ENCODE measurements at places on chromosomes 6 and 20. TPM values are rescaled to one million over a fixed set of nuclear protein-coding genes. Genes with fewer than 3 reads are reported as not detected.
A peak's percentile ranks its signal among the peaks of the same experiment; 100 is the strongest.

- no peak for DNase-seq
- H3K27ac ChIP-seq: no peak overlapping the region
- no peaks in the 10 kb centered on the region for H3K27me3 ChIP-seq
- H3K4me3 ChIP-seq: no peak overlapping the region
- H3K4me1 ChIP-seq: no peaks in the 10 kb centered on the region
- no peaks in the 10 kb centered on the region for H3K36me3 ChIP-seq
Measured at GRCh38 chr6:167056370-167056769, 57.2 kb downstream of the CEP43 start.

GRCh38 chr20:61419501-61419900 is 167.4 kb downstream of the CDH4 start:
- H3K27me3 ChIP-seq: no peaks in the 10 kb centered on the region
- H3K4me3 ChIP-seq: no peak overlapping the region
- H3K36me3 ChIP-seq: no peaks in the 10 kb centered on the region

- H3K36me3 ChIP-seq: no peaks in the 10 kb centered on the region
- peaks cover 29% of the 10 kb centered on the region for H3K4me1 ChIP-seq
- H3K27me3 ChIP-seq: no peaks in the 10 kb centered on the region
Measured at GRCh38 chr6:39239527-39240154, 10.4 kb upstream of the KCNK5 start.

DNA sequence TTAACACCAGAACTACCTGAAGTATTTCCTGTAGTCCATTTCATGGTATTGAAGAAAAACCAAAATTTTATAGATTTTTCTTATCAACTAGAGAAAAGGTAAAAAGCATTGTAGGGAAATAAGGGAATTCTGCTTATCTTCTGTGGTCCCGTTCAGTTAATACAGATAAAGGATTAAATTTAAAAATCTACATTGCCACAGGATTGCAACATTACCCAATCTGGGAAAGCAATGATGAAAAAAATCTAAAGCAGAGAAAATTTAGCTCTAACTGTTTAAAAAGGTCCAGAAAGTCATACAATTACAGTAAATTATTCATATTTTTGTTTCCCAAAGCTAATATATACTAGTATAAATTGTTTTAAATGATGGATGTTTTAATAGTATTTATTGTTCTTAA is 18.0 kb downstream of the POLH start:
- DNase-seq: no peak
- H3K4me3 ChIP-seq: no peak overlapping the region
- no peaks in the 10 kb centered on the region for H3K27me3 ChIP-seq
- no peaks in the 10 kb centered on the region for H3K4me1 ChIP-seq
- peaks cover 53% of the 10 kb centered on the region for H3K36me3 ChIP-seq

Gene SULF2
- total RNA-seq: 73.0 TPM

DNA sequence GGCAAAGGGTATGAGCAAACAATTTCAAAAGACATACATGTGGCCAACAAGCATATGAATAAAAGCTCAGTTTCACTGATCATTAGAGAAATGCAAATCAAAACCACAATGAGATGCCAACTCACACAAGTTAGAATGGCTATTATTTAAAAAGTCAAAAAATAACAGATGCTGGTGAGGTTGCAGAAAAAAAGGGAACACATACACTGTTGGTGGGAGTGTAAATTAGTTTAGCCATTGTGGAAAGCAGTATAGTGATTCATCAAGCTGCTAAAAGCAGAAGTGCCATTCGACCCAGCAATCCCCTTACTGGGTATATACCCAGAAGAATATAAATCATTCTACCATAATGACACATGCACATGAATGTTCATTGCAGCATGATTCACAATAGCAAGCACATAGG is 6.7 kb upstream of the KHDC1L start:
- no peak overlapping the region for H3K27ac ChIP-seq
- H3K27me3 ChIP-seq: no peaks in the 10 kb centered on the region
- no peaks in the 10 kb centered on the region for H3K36me3 ChIP-seq

Gene GPLD1
- total RNA-seq: 2.7 TPM

GRCh38 chr20:52760791-52761190 is 211.4 kb upstream of the TSHZ2 start:
- no peak overlapping the region for H3K27ac ChIP-seq
- no peaks in the 10 kb centered on the region for H3K27me3 ChIP-seq
- H3K36me3 ChIP-seq: no peaks in the 10 kb centered on the region
- no peak for DNase-seq

DNA sequence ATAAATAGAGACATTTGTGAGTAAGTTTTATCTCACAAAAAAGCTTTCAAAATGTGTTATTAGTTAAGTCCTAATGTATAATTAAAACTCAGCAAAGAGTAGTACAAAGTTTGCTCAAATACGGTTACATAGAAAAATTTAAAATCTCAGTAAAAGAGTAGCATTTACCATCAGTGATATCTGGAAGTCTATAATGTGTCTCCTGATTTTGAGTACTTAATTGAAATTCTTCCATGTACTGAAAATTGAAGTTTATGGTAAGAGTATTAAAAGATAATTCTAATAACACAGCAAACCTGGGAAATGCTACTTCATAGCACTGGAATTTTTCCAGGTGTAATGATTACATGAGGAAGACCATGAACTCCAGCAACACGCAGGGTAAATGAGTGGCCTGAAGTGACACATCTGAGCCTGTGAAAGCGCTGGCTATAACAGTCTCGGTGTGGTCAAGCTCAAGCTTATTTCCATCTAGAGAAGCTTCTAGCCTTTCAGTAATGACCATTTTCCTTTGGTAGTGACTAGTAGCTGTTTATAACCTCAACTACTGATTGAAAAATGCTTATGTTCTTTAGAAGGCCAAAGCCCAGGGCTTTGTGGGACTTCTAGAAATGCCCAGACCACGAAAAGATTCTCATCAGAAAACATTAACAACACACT is 203.2 kb downstream of the ISM1 start:
- no peak for DNase-seq
- H3K4me3 ChIP-seq: no peak overlapping the region
- no peak overlapping the region for H3K27ac ChIP-seq
- H3K4me1 ChIP-seq: no peaks in the 10 kb centered on the region
- H3K27me3 ChIP-seq: no peaks in the 10 kb centered on the region

DNA sequence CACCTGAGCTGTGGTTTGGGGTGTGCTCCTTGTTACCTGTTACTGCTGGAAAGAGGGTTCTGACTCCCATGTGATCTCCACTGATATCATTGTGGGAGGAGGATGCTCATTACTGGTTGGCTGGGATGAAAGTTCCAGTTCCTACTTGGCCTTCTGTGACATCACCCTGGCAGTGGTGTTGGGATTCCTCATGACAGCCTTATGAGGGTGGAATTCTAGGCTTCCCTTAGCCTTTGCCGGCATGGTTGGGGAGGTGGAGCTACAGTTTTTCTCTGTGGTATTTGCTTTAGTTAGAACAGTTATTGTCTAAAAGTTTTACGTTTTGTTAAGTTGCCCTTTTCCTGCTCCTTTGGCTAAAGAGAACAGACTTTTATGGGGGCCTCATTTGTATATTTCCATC is 112.1 kb downstream of the AFG1L start:
- no peak for DNase-seq
- H3K36me3 ChIP-seq: peaks cover 18% of the 10 kb centered on the region
- no peak overlapping the region for H3K27ac ChIP-seq
- H3K4me1 ChIP-seq: no peaks in the 10 kb centered on the region

- no peak overlapping the region for H3K27ac ChIP-seq
- no peak overlapping the region for H3K4me3 ChIP-seq
- H3K4me1 ChIP-seq: no peaks in the 10 kb centered on the region
- no peaks in the 10 kb centered on the region for H3K27me3 ChIP-seq
- no peaks in the 10 kb centered on the region for H3K36me3 ChIP-seq
Measured at GRCh38 chr6:107221519-107221918, 106.2 kb upstream of the BEND3 start.

DNA sequence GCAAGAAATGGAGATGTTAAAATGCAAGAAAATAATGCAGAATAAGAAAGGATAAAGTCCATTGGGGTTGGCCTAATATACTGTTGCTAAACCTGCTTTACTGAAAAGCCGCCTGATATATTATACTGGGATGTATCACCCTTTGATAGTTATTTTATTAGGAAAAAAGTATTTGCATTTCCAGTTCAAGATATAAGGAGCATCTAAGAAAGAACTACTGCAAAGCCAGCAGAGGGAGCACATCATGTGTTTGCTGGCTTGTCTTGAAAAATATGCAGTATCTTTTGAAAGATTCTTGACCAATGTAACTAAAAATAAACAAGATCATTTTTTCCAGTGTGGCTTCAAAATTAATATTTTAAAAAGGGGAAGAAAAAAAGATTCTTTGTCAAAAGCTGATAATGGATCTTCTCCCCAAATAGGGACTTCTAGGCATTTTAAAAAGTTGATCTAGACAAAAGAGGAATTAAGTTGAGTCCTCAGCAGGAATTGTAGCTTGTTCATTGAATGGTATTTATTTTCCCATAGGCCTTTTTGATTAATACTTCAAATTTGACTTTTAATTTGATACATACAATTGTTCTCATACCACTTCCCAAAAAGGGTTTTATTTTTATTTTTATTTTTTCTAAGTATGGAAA is 214.9 kb downstream of the ZFAND3 start:
- no peaks in the 10 kb centered on the region for H3K27me3 ChIP-seq
- no peaks in the 10 kb centered on the region for H3K36me3 ChIP-seq
- no peak for DNase-seq
- no peak overlapping the region for H3K27ac ChIP-seq
- H3K4me3 ChIP-seq: no peak overlapping the region
- peaks cover 42% of the 10 kb centered on the region for H3K4me1 ChIP-seq

- H3K36me3 ChIP-seq: no peaks in the 10 kb centered on the region
- no peaks in the 10 kb centered on the region for H3K27me3 ChIP-seq
- H3K27ac ChIP-seq: no peak overlapping the region
- no peak for DNase-seq
Measured at GRCh38 chr6:82144007-82144851, 103.3 kb downstream of the IBTK start.

- H3K27me3 ChIP-seq: no peaks in the 10 kb centered on the region
- H3K4me3 ChIP-seq: no peak overlapping the region
- H3K36me3 ChIP-seq: no peaks in the 10 kb centered on the region
- H3K4me1 ChIP-seq: no peaks in the 10 kb centered on the region
- no peak for DNase-seq
- H3K27ac ChIP-seq: no peak overlapping the region
Measured at GRCh38 chr6:10441655-10442009, 26.8 kb upstream of the TFAP2A start.

Gene RSPH4A
- total RNA-seq: 0.42 TPM

- no peak overlapping the region for H3K27ac ChIP-seq
- H3K4me3 ChIP-seq: no peak overlapping the region
- peaks cover 11% of the 10 kb centered on the region for H3K4me1 ChIP-seq
- no peaks in the 10 kb centered on the region for H3K27me3 ChIP-seq
- peak; percentile 15 for DNase-seq
Measured at GRCh38 chr6:136365776-136366354, 76.2 kb upstream of the BCLAF1 start.

Gene PTCRA
- total RNA-seq: not detected

Gene C20orf141
- not detected for total RNA-seq

- no peak overlapping the region for H3K27ac ChIP-seq
- DNase-seq: no peak
- no peaks in the 10 kb centered on the region for H3K27me3 ChIP-seq
- no peak overlapping the region for H3K4me3 ChIP-seq
- H3K4me1 ChIP-seq: no peaks in the 10 kb centered on the region
Measured at GRCh38 chr6:125562156-125562555, 187.3 kb upstream of the HEY2 start.

Gene ENPP3
- 5.3 TPM for total RNA-seq

GRCh38 chr20:19211252-19211651 is 1.2 kb upstream of the SLC24A3 start:
- H3K27me3 ChIP-seq: no peaks in the 10 kb centered on the region
- no peaks in the 10 kb centered on the region for H3K36me3 ChIP-seq
- peaks cover 29% of the 10 kb centered on the region for H3K4me1 ChIP-seq
- DNase-seq: no peak
- no peak overlapping the region for H3K4me3 ChIP-seq
